Lower leg skin (tissue), 4 donors: ENCODE measurements at places on chromosomes 6 and 20. TPM values are rescaled to one million over a fixed set of nuclear protein-coding genes. Genes with fewer than 3 reads are reported as not detected.

CCND3 gene
- total RNA-seq: 149 TPM

TAGAP gene
- total RNA-seq: 1.7 TPM

DNA sequence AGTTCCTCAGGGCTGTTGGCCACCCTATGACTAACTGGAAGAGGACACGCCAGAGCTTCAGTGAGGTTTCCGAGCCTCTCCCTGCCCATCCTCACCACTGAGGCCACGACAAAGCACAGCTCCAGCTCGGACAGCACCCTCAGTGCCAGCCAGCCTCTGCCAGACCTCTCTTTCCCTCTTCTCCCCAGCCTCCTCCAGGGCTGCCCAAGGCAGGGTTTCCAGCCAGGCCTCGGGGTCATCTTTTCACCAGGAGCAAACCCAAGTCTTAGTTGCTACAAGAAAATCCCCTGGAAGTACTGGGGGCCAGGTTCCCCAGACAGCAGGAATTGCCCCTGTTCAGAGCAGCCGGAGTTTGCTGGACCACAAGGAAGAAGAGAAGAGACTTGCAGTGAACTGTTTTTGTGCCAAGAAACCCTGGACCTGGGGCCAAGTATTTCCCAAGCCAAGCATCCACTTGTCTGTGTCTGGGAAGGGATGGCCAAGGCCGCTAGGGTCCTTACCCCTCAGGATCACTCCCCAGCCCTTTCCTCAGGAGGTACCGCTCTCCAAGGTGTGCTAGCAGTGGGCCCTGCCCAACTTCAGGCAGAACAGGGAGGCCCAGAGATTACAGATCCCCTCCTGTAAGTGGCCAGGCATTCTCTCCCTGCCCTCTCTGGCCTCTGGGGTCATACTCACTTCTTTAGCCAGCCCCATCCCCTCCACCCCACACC, 41.6 kb downstream of the PLAGL2 start:
- no peak for DNase-seq

DNA sequence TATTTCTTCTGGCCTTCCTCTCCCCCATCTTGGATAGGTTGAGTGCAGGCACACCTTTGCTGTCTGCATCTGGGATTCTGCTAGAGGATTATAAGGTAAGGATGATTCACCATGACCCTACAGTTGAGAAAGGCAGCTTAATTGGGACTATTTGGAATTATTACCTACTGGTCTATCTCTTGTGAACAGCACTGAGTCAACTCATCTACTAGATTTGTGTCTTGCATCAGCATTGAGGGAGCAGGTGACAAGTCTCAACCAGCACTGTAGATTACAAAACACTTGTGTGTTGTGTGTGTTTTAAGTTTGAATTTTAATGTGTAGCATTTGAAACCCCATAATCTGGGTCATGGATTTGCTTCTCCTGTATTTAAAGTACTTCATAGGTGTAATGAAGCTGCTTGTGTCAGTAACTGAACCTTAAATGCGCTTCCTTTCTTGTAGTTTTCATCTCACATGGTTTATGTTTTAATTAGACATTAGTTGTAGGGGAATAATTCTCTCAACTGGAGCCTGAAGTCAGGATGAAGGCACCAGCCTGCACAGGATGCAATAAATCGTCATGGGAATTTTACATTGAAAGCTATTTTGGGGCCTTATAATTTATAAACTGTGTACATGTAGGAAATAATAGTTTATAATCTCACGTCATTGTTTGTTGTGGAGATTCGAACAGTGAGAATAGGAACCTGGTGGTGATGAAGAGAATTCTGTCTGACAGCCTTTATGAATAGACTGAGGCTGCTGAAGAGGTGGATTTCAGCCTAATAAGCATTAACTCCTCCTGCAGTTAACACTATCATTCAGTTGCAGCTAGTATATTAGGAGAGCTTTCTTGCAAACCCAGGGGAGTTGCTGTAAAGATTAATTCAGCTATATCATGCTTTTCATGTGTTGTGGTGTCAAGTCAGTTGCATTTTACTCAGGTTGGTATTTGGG, 125.1 kb downstream of the JARID2 start:
- DNase-seq: no peak

- no peak for DNase-seq
These were observed 51.9 kb downstream of the RPF2 start for GRCh38 chr6:111033628-111034289.

DNA sequence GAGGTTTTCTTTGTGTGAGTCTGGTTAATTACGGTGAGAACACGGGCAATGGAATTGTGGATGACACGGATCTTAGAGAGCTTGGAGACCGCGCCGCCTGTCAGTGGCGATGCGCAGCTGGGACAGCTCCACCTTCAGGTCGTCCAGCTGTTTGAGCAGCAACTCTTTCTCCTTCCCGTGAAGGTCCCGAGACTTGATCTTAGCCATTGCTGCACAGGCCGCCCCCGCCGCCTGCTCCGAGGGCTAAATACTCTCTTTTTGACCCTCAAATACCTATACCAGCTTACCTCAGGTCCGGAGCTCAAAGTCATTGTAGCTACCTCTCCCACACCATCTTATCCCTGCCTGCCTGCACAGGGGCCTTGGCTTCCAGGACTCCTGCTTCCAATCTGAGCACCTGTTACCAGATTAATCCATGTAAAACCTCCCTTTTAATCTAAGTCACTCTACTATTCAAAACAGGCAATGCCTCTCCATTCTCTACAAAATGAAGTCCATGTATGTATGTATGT, 100.2 kb downstream of the PREP start:
- DNase-seq: no peak

- peak; percentile 90 for DNase-seq
These were observed 85.1 kb downstream of the CLIC5 start for GRCh38 chr6:45930420-45931040.
